Kidney glomerular epithelial cell (primary cell): ENCODE measurements at places on chromosomes 2 and 18.

DNA sequence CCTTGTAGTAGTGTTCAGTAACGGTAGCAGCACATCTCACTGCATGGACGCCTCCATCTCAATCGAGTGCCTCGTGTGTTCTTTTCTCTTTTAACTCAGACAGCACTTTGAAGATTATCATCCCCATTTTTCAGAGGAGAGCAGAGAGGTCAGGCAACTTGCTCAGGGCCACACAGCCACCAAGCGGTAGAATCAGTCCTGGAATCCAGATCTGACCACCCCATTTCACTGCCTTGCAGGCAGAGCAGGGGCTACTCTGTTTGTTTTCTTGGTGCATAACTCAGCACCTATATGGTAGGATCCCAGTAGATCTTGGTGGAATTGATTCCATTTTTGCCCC lies 129.5 kb downstream of the SMAD7 start:
- DNase-seq: no peak

- DNase-seq: no peak
These were observed 949 bp downstream of the CDC42EP3 start for GRCh38 chr2:37670378-37671008.

- DNase-seq: no peak
These were observed 213.3 kb downstream of the SH3RF3 start for GRCh38 chr2:109342256-109342850.

- no peak for DNase-seq
These were observed 24.5 kb downstream of the MRPL30 start for GRCh38 chr2:99205491-99205890.

DNA sequence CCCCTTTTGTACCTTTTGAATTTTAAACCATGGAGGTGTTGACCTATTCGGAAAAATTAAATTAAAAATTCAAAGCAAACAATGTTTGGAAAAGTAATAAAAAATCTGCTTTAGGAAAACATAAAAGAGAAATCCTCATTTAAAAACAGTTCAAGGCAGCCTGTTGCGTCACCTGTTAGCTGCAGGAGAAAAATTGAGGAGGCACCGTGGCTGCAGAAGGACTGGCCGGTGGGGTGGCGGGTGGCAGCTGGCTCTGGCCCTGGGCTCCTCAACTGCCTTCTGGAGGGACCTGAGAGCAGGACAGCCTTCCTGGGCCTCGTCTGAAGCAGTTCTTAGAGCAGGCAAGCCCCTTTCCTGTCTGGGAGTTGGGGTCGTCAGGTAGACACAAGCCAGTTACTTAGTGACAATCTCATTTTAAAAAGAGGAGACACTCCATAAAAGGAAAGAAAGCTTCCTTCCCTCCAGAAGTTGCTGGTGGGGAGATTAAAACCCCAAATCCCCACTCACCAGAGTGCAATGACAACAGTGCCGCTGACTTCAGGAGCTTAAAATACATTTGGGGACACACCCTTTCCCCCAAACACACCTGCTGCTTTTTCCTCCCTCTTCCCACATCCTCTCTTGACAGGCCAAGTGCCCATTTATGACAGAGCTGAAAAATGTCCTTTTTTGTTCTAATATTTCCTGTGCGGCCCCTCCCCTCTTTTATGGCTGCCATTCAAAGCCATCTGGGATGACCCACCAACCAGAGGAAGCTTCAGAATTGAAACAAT lies 9.7 kb downstream of the ZBTB7C start:
- no peak for DNase-seq

GRCh38 chr2:159802673-159803072 lies 4.7 kb upstream of the CD302 start:
- no peak for DNase-seq

DNA sequence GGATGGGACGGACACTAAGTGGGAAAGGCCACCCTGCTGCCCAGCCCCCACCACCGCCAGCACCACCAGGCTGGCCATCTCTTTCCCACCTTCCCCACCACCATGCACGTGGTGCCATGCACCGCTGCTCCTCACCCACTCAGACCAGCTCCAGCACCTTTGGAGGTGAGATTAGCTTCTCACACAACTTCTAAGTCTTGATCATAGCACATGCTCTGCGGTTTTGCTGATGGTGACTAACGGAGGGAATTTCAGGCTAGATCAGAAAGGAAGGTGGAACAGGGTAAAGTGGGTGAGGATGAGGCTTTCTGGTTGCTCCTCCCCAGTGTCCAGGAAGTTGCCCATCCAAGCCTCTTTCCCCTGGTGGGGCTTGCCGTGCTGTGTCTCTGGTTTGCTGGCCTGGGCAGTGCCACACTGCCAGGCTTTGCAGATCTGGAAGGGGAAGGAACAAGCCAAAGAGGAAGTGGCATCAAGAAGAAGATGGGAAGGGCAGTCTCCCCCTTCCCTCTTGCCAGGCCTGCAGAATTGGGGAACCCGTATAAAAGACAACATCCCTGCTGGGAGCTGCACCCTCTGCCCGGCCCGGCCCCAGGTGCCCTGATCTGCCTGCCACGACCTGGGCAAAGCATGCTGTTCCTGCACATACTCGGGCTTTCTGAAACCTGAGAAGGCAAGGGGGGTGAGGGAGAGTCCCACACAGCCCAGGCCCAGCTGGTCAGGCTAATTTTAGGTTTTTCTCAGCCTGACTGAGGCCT lies 44.3 kb upstream of the CAB39 start:
- no peak for DNase-seq

- no peak for DNase-seq
These were observed 46.4 kb downstream of the ZNF521 start for GRCh38 chr18:25305584-25305983.

DNA sequence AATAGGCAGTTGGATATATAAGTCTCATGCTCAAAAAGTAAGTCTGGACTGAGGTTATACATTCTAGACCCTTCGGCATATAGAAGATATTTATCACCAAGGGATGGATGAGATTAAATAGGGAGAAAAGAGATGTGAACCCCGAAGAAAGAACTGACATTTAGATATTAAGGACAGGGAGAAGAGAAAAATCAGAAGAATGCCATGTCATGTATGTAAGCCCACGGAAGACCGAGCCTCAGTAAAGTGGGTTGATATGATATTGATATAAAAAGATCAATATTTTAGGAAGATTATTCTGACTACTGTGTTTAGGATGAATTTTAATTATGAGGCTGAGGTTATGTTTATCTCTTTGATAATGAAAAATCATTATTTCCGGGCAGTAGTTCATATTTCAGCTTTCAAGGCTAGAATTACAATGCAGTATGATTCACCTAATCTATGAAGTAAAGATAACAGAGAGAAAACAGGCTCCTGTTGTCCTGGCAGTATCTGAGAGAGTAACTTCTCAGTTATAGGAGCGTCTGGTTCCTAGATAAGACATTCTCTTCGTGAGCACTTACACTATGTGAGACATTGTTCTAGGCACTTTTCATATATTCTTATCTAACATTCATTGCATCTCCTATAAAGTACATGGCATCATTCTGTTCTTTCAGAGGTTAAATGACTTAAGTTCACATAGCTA lies 83.0 kb downstream of the UBR3 start:
- DNase-seq: no peak

GRCh38 chr2:121151311-121152109 lies 133.5 kb downstream of the TFCP2L1 start:
- no peak for DNase-seq

DNA sequence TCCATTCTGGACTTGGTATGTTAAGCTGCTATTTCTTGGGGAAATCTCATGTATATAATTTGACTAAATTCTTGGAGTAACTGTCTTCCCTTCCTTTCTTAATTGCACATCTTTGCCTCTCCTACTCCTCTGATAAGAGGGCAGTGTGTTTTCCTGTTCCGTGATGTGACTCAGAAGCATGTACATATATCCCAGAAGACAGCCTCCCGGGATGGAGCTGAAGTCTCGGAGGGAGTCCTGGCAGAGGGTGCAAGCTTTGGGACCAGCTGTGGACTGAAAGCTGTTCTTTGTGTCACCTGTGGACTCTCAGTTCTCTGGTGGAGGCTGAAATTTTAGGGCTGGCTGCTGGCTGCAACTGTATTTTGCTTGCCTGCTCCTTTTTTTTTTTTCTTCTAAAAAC lies 54.7 kb upstream of the MGAT5 start:
- DNase-seq: no peak

DNA sequence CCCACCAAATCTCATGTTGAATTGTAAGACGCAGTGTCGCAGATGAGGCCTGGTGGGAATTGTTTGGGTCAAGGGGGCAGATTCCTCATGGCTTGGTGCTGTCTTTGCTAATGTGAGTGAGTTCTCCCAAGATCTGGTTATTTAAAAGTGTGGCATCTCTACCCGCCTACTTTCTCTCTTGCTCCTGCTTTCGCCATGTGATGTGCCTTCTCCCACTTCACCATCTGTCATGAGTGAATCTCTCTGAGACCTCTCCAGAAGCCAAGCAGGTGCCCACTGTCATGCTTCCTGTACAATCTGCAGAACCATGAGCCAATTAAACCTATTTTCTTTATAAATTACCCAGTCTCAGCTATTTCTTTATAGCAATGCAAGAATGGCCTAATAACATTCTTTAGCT lies 246.6 kb upstream of the CDH20 start:
- DNase-seq: no peak

- DNase-seq: no peak
These were observed 90.1 kb downstream of the ALPK2 start for GRCh38 chr18:58538604-58539386.

- DNase-seq: no peak
These were observed 175.9 kb upstream of the COPS8 start for GRCh38 chr2:236909802-236910201.

GRCh38 chr18:24019641-24020331 lies 5.2 kb downstream of the TTC39C start:
- DNase-seq: no peak

DNA sequence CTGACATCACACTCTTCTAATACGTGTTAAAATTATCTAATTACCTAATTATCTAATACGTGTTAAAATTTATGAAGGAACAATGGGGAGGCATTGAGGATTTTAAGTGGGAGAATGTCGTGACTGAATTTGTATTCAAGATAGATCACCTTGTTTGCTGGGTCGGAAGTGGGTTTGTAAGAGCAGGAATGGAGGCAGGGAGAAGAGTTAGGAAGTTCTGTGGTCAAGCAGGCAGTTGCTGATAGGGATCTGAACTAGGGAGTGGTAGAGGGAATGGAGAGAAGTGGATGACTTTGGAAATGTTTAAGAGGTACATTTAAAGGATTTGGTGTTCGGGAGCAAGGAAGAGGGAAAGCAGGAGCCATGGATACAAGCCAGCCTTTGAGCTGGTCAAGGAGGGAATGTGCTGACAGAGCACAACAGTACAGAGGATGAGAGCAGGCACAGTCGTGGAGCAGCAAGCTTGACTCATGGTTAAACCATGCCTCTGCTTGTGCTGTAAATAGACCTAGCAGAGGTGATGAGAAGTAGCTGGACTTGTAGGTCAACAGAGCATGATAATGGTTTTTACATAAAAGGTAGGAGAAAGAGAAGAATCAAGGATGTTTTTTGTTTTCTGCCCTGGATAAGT lies 16.2 kb downstream of the IL18RAP start:
- DNase-seq: peak; percentile 88

DNA sequence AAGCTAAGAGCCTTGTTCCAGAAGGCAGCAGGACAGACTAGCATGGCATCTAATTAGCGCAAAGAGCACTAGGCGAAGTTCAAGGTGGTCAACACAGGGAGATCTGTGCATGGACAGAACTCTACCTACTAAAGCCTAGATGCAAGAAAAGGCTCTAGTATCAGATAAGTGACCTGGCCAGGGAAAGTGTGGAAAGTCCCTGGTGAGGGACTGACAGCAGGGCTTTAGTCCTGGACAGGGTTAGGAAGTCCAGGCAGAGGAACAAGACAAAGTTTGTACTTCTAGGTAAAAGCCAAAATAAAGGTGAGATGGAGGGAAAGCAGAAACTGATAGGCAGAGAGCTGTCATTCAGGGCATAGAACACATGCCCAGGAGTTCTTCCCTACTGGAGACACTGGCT lies 45.0 kb upstream of the PCBP1 start:
- no peak for DNase-seq

GRCh38 chr18:26073758-26074157 lies 16.7 kb downstream of the SS18 start:
- no peak for DNase-seq

- DNase-seq: no peak
These were observed 62.2 kb downstream of the MFSD6 start for GRCh38 chr2:190470256-190470826.

DNA sequence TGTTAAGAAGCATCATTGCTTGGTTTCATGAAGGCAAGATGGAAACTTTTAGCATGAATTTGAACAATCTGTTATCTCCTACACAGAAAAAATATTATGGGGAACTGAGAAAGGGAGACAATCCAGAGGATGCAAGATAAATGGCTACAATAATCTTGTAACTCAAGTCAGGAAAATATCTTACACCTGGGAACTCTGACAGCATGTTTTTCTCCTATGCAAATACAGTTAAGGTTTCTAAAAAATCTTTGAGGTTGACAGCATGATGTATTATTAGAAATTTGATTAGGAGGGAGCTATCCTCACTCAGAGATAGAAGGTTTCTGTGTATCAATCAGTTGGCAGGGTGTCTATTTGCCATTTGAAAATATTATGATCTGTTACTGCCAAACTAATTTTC lies 75.6 kb downstream of the GPD2 start:
- no peak for DNase-seq

GRCh38 chr2:54901224-54901986 lies 148.8 kb downstream of the RTN4 start:
- DNase-seq: no peak

GRCh38 chr2:233000886-233001750 lies 11.9 kb downstream of the NGEF start:
- no peak for DNase-seq

- no peak for DNase-seq
These were observed 81.9 kb downstream of the EPB41L5 start for GRCh38 chr2:120094795-120095194.

- no peak for DNase-seq
These were observed 175.1 kb downstream of the PTPRM start for GRCh38 chr18:7742224-7742623.

GRCh38 chr2:197705912-197706838 lies 1.0 kb downstream of the MARS2 start:
- no peak for DNase-seq

- DNase-seq: no peak
These were observed 25.5 kb downstream of the RMC1 start for GRCh38 chr18:23528580-23529472.

GRCh38 chr18:74186661-74187060 lies 38.3 kb downstream of the TIMM21 start:
- no peak for DNase-seq

GRCh38 chr2:68043695-68044094 lies 19.1 kb downstream of the C1D start:
- no peak for DNase-seq

DNA sequence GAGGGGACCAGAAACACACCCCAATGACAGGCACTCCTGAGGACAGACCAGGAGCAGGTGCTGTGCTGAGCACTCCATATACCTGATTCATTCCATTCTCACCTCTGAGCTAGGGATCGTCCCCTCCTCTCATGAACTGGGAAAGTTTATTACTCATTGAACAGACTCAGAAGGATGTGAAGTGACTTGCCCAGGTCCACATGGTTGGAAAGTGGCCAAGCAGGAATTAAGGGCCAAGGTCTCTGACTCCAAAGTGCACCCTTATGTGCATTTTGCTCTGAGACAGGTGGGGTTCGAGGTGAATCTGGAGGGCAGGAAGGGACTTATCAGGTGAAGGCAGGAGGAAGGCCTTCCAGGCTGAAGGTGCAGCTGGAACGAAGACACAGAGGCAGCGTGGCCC lies 25.1 kb upstream of the PLB1 start:
- no peak for DNase-seq
